AG08395 (cell line): ENCODE measurements at places on chromosomes 2 and 18.

DNA sequence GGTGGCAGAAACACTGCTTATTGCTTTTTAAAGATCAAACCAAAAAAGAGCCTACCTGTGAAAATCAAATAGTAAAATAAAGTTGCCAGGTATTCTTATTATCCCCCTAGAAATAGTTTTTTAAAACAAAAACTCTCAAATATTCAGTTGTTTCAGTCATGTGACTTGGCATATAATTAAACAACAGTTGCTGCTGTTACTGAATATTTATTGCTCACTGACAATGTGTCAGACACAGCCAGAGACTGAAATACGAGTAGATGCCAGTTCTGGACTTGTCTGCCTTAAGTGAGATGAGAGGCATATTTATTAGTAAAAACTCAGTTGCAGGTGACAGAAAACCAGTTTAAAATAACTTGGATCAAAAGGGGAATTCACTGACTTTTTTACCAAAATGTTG, 106.0 kb upstream of the RAB12 start:
- no peak for DNase-seq

DNA sequence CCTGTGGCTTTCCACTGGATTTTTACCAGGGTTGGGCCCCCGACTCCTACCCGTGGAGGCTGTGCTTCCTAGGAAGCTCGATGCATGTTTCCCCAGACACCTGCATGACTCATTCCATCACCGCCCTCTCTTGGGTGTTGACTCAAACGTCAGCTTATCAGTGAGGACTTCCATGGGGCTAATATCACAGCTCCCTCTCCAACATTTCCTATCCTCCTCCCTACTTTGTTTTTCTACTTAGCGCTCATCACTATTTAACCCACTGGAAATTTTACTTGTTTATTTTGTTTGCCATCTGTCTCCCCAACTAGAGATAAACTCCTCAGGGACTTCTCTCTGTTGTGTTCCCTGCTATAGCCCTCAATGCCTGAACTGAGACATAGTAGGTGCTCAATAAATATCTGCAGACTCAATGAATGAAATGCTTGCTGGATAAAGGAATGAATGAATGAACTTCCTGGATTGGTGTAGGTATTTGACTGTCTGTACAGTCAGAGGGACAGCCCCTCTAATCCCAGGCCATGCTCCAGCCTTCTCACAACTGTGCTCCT, 89.7 kb upstream of the MSH2 start:
- DNase-seq: no peak

- no peak for DNase-seq
Observed at GRCh38 chr2:6832596-6833299, 33.0 kb downstream of the CMPK2 start.

GRCh38 chr2:65128297-65129190, 1.4 kb downstream of the RAB1A start:
- peak; percentile 9 for DNase-seq

GRCh38 chr2:217664761-217665160, 338.0 kb downstream of the TNS1 start:
- DNase-seq: no peak

GRCh38 chr2:215755641-215756345, 257.6 kb downstream of the MREG start:
- DNase-seq: no peak

GRCh38 chr2:136246086-136246669, 128.2 kb upstream of the CXCR4 start:
- DNase-seq: no peak

DNA sequence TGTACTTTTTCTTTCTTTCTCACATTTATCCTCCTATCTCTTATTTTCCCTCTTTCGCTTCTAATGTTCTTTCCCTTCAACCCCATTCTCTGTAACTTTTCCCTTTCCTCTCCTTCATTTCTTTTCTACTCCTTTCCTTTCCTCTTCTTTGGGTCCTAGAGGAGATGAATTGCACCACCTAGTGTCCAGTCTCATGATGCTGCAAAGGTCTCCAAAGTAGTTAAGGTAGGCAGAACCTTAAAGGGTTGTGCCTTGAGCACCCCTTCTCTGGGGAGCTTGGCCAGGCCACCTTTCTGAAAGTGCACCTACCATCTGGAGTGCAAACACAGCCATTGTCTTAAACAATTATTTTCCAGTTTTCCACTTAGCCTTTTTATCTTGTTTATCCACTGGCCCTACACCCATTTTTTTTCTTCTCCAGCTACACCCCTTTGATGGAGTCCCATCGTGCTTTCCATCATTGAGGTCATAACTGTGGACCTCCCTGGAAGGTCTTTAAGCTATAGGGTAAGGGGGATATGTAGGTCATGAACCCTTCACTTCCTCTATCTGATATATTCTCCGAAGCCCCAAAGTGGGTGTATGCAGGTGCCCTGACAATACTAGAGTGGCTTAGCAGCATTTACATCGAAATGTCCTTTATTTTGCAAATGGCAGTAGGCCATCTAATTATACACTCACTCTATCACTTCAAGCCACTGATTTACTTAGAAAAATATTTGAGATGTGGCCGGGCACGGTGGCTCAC, 155.9 kb downstream of the ESCO1 start:
- DNase-seq: peak; percentile 60

DNA sequence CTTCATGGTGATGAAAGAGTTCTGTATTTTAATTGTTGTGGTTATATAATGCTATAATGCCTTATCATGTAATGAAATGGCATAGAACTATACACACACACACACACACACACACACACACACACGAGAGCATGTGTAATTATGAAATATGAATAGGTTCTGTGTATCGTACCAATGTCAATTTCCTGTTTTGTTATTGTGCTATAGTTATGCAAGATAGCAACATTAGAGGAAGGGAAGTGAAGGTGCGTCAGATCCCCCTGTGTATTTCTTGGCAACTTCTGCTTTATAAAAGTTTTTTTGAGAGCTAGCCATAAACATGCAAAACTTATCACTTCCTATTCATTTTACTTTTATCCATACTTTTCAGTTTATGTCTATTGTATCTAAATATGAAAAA, 60.7 kb upstream of the ARHGAP15 start:
- no peak for DNase-seq

DNA sequence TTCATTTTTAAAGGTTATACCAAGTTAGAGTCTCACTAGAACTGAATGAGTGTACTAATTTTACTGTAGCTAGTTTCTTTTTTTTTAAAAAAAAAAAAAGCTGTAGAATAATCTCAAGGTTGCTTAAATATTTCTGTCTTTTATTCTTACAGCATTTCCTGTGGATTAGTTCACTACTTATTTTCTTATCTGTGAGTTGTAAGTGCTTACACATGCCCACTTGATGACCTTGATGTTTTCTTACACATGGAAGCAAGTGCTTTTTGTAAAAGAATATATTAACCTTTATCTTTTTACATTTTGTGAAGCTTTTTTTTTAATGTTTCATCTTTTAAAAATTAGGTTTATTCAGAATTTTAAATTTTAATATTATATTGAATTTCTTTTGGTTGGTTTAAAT, 57.8 kb downstream of the MSH2 start:
- no peak for DNase-seq

GRCh38 chr2:55604027-55604565, 13.3 kb downstream of the PPP4R3B start:
- DNase-seq: no peak

- no peak for DNase-seq
Observed at GRCh38 chr2:1940679-1941078, 196.4 kb upstream of the PXDN start.

- no peak for DNase-seq
Observed at GRCh38 chr18:57995331-57995730, 48.7 kb upstream of the NEDD4L start.

DNA sequence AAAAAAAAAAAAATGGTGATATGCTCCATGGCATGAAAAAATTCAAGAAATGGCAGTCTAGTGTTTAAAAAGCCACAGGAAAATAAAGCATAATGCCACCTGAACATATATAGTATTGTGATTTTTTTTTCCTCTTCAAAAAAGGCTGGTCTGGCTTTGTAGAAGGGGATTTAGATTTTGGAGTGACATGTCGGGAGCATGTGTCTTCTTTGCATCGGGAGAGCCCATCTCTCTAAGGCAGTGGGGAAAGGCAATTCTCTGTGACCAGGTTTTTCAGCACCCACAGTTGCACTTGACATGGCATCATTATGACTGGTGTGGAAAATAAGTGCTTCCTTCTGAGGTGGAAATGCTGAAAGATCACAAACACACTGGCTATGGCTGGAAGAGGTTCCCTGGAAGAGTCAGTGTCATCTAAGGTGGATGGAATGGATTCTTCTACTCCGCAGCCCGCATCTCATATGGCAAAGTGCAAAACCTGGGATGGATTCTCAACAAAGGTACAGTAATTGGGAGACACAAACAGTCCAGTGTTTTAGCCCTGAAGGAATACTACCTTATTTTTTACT, 172.5 kb downstream of the AGAP1 start:
- DNase-seq: peak; percentile 71

- peak; percentile 16 for DNase-seq
Observed at GRCh38 chr18:45335282-45336043, 279.8 kb upstream of the SLC14A2 start.

DNA sequence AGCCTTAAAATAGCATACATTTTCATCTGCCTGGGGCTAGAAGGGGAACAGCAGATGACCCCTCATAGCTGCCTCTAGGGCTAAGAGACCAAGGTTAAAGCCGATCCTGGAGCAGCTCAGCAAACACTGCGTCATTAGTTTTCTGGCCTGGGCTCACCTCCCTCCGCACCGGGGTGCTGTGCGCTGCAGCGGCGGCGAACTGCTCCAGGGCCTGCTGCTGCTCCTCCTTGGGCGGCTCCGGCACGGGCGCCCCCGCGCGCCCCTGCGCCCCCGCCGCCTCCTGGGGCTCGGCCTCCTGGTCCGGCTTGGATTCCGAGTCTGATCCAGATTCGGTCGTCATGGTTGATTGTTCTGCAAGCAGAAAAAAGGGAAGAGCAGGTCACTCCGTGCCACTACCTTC, 55.0 kb downstream of the EPB41L3 start:
- DNase-seq: no peak

DNA sequence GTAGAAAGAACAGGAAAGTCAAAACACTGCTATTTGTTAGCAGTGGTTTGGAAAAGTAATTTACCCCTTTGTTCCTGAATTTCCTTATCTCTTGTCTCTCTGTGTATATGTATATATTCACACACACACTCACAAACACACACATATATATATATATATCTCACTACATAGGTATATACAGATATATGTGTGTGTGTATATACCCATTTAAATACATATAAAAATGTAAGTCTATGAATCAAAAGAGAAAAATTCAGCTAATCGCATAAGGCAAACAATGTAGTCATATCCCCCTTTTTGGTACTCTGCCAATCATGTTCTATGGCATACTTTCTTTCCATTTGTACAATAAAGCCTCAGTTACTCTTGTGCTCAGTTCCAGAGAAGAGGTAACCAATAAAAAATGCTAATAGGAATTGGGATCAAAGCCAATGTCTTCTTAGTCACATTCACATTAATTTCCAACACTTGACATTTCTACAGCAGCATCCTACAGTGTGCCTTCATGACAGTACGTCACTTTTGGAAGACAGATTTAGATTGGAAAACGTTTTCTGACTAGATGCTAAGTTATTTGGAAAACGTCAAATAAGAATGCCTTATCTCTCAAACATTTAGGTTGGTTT, 94.6 kb downstream of the MC4R start:
- no peak for DNase-seq

GRCh38 chr2:39023649-39024048, 97.2 kb downstream of the SOS1 start:
- DNase-seq: no peak

DNA sequence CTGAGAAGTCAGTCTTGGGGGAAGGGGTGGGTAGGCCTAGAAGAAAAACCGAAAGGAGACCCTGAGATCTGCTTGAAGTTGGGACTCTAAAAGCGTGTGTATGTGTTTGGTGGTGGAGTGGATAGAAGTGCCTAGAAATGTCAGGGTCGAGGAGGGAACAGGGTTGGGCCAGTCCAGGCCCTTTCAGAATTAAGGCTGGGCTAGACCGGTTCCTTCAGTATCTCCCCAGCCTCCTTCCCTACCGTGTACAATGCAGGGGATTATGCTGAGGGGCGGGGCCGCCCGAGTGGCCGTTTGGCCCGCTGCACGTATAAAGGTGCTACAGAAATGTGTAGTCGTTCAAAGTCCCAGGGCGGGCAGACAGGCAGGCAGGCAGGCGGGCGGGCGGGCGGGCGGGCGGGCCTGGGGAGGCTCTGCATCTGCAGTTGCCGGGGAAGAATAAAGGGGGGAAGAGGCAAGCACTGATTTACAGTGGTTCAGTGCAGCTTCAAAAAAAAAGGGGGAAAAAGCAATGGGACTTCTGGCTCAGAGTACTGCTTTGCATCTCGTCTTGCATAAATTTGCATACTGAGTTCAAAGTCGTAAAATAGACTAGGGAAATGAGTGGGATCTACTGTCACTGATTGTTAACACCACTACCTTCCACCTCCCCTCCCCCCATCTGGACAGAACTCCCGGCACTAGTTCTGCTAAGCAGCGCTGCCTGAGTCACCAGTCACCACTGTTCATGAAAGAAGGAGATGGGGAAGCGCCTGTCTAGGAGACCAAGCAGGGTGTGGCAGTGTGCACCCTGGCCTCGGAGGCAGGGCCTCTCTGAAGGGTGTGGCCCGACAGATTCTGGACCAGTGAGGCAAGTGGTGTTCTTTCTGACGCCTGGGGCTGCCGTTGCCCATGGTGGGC, 3.6 kb downstream of the IGFBP2 start:
- no peak for DNase-seq

DNA sequence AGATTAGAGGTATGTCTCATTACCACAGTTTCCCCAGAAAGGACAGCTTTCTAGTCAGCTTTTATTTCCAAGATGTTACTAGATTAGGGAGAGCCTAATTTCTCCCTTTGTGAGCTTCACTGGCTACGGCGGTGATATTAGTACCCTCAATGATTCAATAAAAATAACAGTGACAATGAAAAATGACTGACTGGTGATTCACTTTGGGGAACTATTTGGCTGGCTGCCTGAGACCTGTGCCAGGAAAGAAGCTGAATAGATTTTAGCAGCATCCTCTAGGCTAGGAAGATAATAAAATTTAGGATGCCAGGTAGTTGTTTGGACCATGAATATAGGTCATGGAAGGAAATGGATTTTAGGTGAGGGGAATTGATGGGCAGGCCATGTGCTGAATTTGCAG, 178.7 kb downstream of the FMNL2 start:
- peak; percentile 15 for DNase-seq

DNA sequence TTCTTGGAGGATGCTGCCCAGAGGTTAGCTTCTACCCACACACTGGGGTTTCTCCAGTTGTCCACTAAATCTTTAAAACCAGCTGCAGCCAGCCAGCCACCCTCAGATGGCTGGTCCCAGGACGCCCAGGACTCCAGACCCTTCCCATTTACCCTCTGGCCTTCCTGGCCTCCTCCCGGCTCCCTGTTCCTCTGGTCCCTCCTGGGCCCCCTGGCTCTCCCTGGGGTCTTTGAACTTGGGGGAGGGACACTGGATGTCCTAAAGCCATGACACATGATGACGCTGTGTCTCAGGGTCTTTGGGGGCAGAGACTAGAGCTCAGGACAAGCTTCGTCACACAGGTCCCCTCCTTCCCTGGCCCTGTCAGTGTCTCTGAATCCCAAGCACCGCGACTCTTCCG, 201.1 kb upstream of the HDAC4 start:
- DNase-seq: no peak

DNA sequence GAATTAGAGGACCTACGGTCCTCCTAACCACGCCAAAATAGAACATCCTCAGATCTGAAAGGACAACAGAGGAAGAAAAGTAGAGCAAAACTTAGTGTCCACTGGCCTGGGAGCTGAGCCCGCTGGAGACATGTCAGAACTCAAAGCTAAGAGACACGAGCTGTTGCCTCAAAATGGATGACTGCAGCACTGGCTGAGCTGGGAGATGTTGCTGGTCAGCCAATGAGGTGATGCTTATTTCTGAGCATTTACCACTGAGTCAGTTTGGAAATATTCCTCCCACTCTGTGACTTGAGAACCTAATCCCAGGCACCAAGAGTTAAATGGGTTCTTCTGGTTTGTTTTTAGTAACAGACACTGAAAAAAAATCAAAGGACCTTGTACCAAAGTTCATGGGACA, 32.6 kb downstream of the FBXO15 start:
- peak; percentile 38 for DNase-seq
